A549 treated with CpdA at 1 μM for 4 hours (cell line): ENCODE measurements at places on chromosomes 12 and 14. TPM values are rescaled to one million over a fixed set of nuclear protein-coding genes. Genes with fewer than 3 reads are reported as not detected.

PGAM5 gene
- 39.9 to 61.3 TPM (median 58.6 TPM) in 5 replicates for total RNA-seq

CLEC4C gene
- total RNA-seq, result not detected in 5 replicates

FLVCR2 gene
- 2.1 to 3.5 TPM (median 2.3 TPM) in 5 replicates for total RNA-seq

GCH1 gene
- total RNA-seq, result 3.5 to 3.8 TPM (median 3.7 TPM) in 5 replicates

REP15 gene
- 0.28 to 0.97 TPM (median 0.48 TPM) in 5 replicates for total RNA-seq

PTPRQ gene
- total RNA-seq, result 0.02 to 0.05 TPM (median 0.04 TPM) in 4 of 5 replicates, not detected in the other
